ENCODE measurements at places on chromosomes 12 and 14.

- peak; percentile 80 for DNase-seq
Measured at GRCh38 chr14:64693810-64694165, 10.4 kb upstream of the PLEKHG3 start.

- DNase-seq, result no peak
Measured at GRCh38 chr12:81162391-81163136, 84.7 kb downstream of the ACSS3 start.

GRCh38 chr12:86601550-86602308 is 345.5 kb upstream of the MGAT4C start:
- DNase-seq, result no peak

- peak; percentile 60 for DNase-seq
Measured at GRCh38 chr12:71691504-71692129, 5.7 kb downstream of the TMEM19 start.

DNA sequence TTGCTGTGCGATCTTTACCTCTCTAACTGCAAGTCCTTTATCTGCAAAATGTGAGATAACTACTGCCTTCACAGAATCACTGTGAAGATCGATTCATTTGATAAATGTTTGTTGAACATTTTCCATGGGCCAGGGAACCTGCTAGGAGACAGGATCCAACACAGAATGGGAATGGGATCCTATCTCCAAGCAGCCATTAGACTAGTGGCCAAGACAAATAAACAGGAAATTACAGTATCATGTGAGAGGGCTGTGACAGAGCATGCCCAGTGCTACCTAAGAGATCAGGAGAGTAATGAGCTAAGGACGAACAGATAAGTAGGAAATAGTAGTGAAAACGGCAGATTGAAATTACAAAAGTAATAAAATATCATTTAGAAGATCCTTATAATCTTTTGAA is 105.7 kb downstream of the GRIN2B start:
- DNase-seq, result peak; percentile 4

DNA sequence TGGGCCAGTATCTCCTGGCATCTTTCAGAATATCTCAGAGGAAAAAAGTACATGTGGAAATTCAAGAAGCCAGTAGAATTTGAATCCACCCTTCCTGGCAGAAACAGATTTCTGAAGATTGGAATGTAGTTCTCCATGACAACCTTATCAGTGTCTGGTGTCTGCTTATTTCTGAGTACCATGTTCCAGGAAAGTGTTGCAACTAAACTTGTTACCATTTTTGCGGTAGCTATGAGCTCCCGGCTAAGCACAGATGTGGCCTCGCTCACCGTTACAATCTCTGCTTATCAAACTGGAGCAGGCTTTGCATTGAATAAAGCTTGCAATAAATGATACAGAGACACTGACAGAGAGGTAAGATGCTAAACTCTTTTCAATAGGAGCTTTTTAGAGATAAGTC is 13.0 kb upstream of the ITPR2 start:
- no peak for DNase-seq

- DNase-seq, result no peak
Measured at GRCh38 chr14:99382781-99383471, 97.7 kb downstream of the SETD3 start.

GRCh38 chr12:65949971-65950370 is 125.7 kb downstream of the HMGA2 start:
- DNase-seq, result no peak

DNA sequence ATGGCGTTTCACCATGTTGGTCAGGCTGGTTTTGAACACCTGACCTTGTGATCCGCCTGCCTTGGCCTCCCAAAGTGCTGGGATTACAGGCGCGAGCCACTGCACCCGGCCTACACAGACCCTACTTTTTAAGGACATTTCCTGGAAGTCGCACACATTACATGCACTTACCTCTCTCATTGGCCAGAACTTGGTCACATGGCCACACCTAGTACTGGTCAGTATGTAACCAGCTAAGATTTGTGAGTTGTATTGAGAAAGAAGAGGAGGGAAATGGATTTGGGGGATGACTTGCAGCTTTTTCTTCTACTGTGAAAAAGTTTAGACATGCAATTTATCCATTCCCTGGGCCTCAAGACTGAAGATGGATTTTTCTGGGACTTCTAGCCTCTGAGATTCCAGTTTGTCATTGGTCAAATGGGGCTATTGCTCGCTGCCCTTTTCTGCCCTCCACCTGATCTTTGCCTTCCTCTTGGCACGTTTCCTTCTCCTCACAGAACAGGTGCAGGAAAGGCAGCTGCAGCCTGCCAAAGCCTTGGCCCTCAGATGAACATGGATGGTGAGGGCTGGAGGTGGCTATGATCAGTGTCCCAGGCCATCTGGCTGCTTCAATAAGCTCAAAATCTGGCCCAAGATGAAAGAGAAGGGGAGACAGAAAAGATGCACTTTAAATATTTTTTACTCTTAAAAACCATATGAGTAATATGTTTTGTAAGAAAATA is 7.1 kb upstream of the ZDHHC22 start:
- DNase-seq, result peak; percentile 40

- DNase-seq, result no peak
Measured at GRCh38 chr14:82421286-82421685, 887.6 kb upstream of the SEL1L start.

DNA sequence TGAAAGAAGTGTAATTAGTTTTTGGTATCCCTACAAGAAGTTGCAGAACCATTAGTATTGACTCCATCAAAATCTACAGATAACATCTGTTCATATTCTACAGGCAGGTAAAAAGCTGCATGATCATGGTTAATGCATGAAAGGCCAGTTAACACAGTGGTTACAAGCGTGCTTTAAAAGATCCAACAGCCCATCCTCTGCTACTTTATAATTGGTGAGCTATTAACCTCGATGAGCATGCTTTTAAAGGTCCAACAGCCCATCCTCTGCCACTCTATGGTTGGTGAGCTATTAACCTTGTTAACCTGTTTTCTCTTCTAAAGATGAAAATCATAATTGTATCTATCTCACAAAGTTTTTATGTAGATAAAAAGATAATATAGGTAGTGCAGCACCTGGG is 289.3 kb downstream of the DUSP6 start:
- DNase-seq, result no peak

DNA sequence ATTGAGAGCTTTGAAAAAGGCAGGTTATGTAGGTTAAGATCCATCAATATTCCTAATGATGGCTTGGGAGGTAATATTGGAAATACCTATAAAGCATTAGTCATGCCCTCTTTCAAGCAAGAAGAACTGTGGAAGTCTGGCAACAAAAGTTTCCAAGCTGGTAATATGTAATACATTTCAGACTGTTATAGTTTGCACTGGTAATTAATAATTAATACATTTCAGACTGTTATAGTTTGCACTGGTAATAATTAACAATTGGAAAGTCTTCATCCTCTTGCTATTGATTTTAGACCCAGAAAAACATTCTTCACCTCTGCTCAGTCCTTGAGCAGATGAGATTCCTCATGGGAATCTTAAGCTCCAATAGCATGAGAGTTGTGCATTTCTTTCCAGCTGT is 29.0 kb upstream of the WDR89 start:
- DNase-seq, result no peak

GRCh38 chr14:75822522-75823141 is 159.2 kb downstream of the TGFB3 start:
- DNase-seq, result no peak

GRCh38 chr14:78933166-78933565 is 763.0 kb downstream of the NRXN3 start:
- DNase-seq, result no peak

GRCh38 chr14:61484826-61485584 is 163.6 kb downstream of the PRKCH start:
- DNase-seq, result no peak

- DNase-seq, result no peak
Measured at GRCh38 chr14:35858521-35859209, 32.5 kb downstream of the BRMS1L start.

DNA sequence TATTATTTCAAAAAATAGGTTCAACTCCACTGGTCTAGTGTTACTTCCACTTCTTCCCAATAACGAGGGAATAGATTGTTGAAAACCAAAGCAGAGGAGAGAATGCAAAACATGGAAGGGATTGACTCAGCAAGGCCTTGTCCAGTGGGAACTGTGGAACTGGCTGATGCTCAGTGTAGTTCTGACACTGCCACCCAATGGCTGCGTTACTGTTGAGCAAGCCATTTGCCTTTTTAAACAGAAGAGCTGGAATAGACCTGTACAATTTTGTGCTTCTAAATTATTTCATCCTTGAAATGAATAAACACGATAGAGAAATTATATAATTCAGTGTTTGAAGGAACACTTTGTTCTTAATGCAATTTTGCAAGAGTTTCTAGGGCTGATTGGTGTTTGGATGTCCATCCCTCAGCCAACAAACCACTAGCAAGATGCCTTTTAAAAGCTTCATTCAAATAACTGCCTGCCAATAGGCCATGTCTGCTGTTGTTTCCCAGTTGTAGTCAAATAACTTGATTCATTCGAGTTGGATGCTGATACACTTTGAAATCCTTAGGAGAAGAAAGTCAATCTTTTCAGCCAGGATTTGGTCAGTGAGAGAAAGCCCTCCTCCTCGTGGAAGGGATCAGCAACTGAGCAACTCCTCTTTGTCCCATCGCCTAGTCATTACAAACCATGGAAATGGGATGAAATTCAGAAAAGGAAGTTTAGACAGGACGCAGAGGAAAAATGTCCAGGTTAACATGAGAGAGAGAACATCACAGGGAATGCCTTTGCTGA is 7.3 kb upstream of the MGP start:
- peak; percentile 2 for DNase-seq

GRCh38 chr12:102883204-102883799 is 33.7 kb downstream of the PAH start:
- peak; percentile 72 for DNase-seq

DNA sequence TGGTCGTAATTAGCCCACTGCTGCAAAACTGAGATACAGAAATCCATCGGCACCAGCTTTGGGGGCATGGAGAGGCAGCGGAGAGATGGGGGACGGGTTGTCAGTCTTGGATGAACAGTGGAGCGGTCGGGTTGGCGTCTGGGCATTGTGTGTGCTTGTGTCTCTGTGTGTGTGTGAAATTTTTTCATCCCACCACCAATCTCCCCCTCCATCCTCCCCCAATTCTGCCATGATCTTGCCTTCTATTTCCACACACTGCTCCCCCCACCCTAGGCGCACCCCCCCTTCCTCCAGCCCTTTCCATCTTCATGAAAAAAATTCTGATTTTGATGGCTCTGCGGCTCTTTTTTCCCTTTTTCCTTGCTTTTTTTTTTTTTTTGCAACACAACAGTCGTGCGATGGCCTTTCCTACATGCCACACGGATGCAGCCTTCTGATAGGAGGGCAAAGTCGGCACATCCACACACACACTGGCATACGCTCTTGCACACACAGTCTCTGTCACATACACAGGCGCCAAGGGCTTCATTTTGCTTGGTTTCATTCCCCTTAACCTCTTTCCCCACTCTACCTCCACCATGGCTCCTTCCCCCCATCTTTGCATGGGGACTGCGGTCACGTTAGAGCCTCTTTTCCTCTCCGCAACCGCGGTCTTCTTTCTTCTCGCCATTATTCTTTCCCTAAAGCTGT is 3.3 kb downstream of the NRXN3 start:
- DNase-seq, result peak; percentile 56

GRCh38 chr12:66979251-66979650 is 289.9 kb upstream of the CAND1 start:
- no peak for DNase-seq

DNA sequence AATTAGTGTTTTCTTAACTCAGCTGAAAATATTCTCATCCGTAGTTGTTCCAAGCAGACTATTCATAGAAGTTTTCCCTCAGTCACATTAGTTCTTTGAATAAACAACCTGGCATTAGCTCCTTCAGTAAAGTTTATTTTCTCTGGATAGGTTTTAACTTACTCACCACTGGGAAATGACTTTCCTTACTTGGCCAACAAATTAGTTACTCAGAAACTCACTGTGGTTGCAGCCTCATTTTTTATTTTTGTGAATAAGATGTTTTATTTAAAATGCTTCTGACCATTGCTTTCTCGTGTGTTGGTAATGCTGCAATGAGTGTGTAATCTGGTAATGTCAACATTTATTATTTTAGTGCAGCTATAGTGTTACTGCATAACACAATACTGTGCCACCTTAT is 74.9 kb downstream of the NOVA1 start:
- no peak for DNase-seq
